ENCODE measurements at places on chromosomes 2 and 18. TPM values are rescaled to one million over a fixed set of nuclear protein-coding genes. Genes with fewer than 3 reads are reported as not detected.

DNA sequence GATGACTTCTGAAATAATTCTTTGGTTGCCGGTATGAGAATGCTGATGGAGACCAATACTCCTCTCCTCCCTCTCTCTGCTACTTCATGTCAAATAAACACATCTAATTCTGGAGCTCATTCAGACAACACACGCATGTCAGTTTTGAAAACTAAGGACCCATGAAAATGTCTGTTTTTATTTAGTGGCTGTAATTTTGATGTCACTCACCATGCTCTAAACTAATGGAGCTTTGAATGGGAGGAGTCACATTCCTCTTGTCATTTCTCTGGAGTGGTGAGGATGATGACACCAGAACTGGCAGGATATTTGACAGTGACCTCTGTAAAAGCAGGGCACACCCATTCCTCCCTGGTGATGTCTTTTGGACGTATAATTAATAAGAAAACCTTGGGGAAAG, 163.0 kb downstream of the PHLPP1 start:
- DNase-seq: no peak
- H3K4me1 ChIP-seq: peaks cover 35% of the 10 kb centered on the region
- H3K27ac ChIP-seq: no peak overlapping the region
- H3K36me3 ChIP-seq: no peaks in the 10 kb centered on the region

GRCh38 chr2:175147186-175147585, 20.8 kb downstream of the ATF2 start:
- H3K4me1 ChIP-seq: no peaks in the 10 kb centered on the region
- no peak for DNase-seq
- no peaks in the 10 kb centered on the region for H3K27me3 ChIP-seq
- peaks cover 19% of the 10 kb centered on the region for H3K36me3 ChIP-seq
- no peak overlapping the region for H3K27ac ChIP-seq

DNA sequence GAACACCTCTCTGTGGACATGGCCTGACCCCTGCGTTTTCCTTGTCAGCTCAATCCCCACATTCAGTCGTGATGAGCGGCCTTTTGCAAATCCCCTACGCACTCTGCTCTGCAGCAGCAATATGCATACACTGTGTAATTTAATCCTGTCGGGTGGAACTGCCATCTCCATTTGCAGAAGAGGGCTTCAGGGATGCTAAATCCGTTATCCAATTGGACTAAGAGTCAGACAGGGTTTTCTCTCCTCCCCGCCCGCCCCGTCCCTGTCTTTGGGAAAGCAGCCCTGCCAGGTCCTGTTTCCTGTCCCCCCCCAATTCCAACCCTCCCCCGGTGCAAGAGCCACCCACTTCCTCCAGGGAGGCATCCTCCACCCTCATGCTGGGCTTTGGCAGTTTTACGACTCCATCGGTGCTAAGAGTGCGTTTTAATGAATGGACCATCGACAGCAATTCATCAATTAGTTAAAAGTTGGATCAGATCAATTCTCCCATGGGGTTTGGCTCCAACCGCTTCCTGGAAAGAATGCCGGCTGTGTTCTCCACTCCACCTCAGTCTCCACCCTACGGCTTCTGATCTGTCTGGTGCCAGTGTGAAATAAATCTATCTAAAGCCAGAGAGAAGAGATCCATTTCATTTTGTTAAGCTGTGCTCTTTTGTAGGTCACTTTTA, 53.5 kb upstream of the ASAP2 start:
- H3K27me3 ChIP-seq: no peaks in the 10 kb centered on the region
- H3K36me3 ChIP-seq: no peaks in the 10 kb centered on the region
- H3K4me1 ChIP-seq: peaks cover 13% of the 10 kb centered on the region
- no peak overlapping the region for H3K27ac ChIP-seq
- peak overlapping the region; percentile 21 for H3K4me3 ChIP-seq

POTEC gene
- not detected for total RNA-seq

DYSF gene
- 2.4 TPM for total RNA-seq

RAX gene
- not detected for total RNA-seq

UGT1A3 gene
- not detected for total RNA-seq

Data from neural crest cell (in vitro differentiated cells).